ENCODE measurements at places on chromosomes 6 and 20. TPM values are rescaled to one million over a fixed set of nuclear protein-coding genes. Genes with fewer than 3 reads are reported as not detected.

The RPP21 gene
- total RNA-seq: 73.8 TPM

The CTSZ gene
- 176 TPM for total RNA-seq

The SPAG4 gene
- 6.6 TPM for total RNA-seq

The OR2W1 gene
- not detected for total RNA-seq

The BICRAL gene
- total RNA-seq: 3.0 TPM
